ENCODE measurements at places on chromosomes 4 and X.

DNA sequence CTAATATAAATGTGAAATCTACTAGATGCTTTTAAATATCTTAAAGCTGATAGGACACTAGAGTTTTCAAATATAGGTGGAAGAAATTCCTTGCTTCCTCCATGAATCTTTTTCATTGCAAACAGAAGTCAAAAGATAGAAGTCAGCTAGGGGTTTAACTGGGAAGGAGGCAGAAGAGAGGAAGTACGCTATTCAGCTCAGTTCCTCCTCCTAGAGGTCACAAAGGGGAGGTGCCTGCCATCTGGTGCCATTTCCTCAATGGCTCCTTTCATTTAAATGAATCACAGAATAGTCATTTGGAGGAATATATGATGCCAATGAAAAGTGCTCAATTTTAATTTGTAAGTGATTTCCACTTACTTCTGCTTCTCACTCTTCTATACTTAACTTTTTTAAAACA, 8.5 kb downstream of the COL25A1 start:
- DNase-seq, result no peak

GRCh38 chr4:38923746-38924145, 56.1 kb downstream of the FAM114A1 start:
- DNase-seq, result no peak

GRCh38 chr4:61251129-61251528, 51.0 kb downstream of the ADGRL3 start:
- no peak for DNase-seq

GRCh38 chrX:125810856-125811255, 355.2 kb downstream of the DCAF12L2 start:
- no peak for DNase-seq

DNA sequence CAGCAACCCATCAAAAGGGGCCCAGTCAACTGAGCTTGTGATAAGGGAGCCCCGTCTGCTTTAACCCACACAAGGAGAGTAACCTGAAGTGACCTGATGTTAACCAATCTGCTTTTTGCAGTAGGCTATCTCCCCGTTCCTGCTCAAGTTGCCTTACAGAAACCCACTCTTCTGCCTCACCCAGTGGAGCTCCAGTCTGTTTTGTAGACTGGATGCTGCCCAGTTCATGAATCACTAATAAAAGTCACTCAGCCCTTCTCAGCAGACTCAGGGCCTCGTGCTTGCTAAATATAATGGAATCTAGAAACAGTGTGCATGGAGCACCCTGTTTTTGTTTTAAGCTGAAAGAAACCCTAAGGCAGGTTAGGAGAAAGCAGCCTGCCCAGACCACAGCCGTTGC, 312.3 kb downstream of the FBXW7 start:
- DNase-seq, result no peak

DNA sequence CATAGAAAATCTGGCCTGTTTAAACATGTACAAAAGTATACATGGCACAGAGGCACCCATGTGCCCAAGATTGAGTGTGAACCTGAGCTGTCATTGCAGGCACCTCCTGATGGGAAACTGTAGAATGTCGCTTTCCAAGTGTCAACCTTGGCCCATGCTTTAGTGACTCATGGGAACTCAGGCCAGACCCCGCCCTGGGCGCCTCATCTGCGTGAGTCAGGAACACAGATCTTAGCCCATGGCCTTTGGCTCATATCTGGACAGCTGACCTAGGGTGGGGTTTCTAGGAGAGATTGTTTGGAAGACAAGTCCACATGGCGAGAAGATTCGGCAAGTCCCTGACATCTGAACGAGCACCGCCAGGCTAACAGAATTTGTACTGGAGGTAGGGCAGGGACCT, 50.0 kb downstream of the CYTL1 start:
- DNase-seq, result no peak

GRCh38 chr4:1566838-1567518, 117.1 kb downstream of the FAM53A start:
- no peak for DNase-seq

- DNase-seq, result no peak
These were observed 138.7 kb downstream of the ELOVL6 start for GRCh38 chr4:110059556-110060191.

DNA sequence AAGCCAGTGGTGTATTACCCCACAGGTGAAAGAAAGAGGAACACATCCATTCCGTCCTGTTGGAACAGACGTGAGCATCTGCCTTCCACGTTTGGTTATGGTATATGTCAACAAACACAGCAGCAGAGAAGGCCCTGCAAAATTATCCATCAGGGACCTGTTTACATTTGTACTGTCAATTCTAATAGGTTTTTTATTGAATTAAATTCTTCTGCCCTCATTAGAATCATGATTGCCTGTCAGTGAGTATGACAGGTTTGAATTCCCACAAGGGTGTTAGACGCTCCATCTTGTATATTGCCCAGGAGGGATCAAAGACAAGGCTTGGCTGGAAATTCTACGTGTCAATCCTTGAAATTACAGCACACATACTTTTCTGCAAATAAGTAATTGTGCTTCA, 339.9 kb upstream of the NOCT start:
- no peak for DNase-seq

DNA sequence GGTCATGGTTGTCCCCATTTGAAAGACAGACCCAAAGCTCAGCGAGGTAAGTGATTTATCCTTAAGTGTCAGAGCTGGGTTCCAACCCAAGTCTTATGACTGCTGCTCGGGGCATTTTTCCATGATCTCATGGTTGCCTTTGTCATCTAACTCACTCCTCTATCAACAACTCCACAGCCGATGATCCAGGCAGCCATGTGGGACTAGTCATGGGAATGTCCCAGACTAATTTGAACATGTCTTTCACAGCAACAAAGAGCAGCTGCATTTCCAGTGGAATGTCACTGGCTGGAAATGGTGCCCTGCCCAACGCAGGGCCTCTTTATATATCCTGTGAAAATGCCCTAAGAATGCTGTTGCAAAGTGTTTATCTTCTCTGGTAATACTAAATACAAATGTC, 284.8 kb upstream of the PPARGC1A start:
- no peak for DNase-seq

DNA sequence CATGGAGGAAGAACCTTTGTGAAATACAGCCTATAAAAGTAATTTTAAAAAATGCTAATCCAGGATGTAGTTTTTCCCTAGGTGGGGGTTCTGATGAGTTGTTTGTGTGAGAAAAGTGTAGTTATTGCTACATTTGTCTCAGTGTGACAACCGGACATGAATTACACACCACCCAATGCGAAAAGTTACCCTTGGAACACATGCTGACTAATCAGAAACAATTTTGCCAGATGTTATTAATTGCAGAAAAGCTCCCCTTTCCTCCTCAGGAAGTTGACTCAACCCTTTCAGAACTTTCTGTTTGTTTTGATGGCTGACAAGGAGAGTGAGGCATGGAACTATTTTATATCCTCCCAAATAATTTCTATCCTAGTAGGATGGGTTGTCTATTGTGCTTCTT, 38.1 kb upstream of the EDA2R start:
- DNase-seq, result no peak

GRCh38 chr4:77284036-77284435, 127.0 kb downstream of the CCNG2 start:
- no peak for DNase-seq

DNA sequence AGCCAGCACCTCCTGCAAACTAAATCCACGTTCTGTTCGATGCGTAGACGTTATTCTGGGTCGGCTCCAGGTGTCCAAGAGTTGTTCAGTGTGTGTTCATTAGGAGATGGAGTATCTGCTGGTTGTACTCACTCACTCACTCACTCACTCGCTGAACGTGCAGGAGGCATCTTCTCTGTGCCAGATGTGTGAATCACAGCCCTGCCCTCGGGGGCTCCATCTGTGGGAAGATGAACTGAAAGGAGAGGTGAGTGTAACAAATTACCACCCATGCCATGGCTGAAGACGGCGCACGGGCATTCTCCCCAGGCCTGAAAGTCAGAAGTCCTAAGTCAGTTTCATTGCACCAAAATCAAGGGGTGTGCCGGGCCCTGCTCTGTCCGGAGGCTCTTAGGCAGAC, 16.1 kb downstream of the NSG1 start:
- no peak for DNase-seq

GRCh38 chrX:71573590-71573989, 4.6 kb upstream of the GCNA start:
- no peak for DNase-seq

DNA sequence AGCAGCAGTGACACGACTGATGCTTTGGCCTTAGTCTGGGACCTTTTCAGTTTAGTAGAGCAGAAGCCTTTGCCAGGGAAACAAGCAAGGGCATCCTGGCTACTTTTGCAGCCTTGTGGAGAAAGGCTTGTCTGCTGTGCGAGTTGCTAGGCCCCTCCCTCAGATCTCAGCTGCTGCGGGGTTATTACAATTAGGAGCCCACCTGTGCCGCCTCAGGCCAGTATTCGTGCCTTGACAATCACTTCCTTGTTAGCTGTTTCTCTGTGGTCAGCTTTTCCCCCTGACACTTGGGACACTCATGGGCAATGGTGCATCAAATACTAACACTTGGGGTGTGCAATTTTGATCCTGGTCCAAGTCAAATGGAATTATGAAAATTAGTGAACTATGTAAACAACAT, 67.9 kb downstream of the SH2D1A start:
- no peak for DNase-seq

GRCh38 chr4:153142700-153143438, 61.4 kb upstream of the TRIM2 start:
- no peak for DNase-seq

DNA sequence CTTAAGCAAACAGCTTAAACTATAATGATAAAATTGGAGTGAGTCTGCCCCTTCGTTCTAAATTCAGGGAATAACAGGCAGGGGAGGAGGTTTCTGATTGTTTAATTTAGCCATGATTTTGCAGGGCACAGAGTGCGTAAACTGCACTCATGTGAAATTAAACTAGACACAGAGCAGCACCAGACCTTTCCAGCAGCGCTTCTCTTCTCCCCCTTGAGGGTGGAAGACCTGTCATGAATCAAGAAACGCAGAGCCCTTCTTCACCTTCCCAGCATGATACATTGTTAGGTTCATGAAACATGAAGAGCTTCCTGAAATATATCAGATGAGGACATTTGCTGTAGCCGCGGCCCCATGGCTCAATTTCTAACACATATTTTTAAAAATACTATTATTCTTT, 63.1 kb downstream of the FAM114A1 start:
- DNase-seq, result no peak

DNA sequence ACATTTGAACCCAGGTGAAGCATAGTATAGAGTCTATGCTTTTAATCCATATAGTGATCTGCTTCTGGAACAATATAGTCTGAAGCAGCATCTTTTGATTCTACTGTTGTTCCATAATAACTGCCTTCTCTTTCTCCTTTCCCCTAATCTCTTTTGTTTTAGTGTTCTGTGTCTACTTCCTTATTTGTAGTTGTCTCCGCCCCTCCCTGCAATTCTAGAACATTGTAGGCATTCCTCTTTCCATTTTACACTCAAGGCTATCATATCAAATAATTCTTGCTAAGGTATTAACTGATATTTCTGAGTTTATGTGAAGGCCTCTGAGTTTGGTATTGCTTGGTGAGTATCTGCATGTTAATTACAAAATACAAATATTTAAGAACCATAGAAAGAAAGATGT, 11.6 kb downstream of the BLTP1 start:
- DNase-seq, result no peak

GRCh38 chr4:38162240-38162784, 202.1 kb downstream of the PTTG2 start:
- no peak for DNase-seq

DNA sequence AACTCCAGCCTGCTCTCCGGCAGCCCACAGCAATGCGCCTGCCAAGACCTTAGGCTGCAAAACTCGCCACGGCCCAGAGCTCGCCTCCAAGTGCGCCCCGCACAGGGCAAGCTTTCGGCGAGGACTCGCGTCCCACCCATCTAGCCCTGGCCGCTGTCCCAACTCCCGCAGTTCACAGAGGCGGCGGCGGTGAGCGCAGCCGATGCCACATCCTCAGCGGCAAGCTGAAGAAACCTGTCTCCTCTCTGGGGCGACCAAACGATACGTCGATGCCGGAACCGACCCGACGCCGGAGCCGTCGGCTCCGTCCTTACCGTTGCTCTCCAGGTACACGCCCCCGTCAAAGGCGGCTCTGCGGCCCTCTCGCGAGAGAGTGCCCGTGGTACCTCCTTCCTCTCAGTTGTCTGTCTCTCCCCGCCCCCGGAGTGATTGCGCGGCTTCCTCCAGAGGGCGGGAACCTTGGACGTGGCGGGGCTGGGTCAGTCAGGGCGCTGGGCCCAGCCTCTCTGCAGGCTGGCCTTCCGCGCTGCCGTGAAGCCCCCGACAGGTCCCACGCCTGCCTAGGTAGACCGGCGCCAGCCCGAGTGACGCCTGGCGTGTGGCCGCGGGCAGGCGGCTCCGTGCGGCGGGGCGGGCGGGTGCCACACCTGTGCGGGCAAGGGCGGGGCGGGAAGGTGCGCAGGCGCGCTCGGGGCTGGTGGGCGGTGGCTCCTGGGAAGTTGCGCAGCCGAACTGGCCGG, 380 bp upstream of the RAB33B start:
- peak; percentile 89 for DNase-seq

DNA sequence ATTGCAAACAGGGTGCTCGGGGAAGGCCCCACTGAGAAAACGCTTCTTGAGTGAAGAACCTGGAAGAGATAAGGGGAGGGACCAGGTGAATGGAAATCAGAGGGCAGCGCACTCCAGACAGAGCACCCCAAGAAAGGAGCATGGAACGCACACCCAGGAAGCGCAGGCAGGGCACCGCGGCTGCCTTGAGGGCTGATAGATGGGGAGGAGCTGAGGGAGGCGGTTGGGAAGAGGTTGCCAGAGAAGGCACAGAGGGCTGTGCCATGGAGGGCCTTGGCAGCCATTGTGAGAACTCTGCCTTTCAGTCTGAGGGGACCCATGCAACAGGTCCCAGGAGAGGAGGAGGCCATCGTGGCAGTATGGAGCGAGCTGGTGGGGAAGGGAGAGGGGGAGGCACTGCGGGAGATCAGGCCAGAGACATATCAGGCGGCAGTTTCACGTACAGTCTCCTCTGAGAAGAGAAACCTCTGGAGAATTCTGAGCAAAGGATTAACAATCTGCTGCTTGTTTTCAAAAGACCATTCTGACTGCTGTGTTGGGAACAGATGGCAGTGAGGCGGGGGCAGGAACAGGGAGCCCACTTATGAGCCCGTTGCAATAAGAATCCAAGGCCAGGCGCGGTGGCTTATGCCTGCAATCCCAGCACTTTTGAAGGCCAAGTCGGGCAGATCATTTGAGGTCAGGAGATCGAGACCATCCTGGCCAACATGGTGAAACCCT, 83.7 kb downstream of the PCYT1B start:
- DNase-seq, result no peak

- peak; percentile 62 for DNase-seq
These were observed 36.0 kb downstream of the PLAC1 start for GRCh38 chrX:134622056-134622812.

DNA sequence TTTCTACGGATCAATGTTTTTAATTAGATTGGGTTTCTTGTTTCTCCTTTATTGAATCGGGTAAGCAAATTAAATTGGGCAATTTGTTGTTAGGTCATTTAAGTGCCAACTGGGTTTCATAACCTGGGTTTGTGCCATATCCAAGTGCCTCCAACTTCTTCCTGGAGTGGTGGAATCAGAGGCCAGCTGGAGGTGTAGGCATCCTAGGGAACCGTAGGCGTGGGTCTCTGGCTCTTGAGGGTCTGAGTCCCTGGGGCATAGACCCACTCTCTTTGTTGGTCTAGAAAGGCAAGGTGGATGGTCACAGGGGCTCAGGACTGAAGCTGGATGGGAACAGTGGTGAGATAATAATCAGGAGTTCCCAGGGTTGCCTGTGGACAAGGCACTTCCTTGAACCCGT, 18.3 kb downstream of the CNGA2 start:
- no peak for DNase-seq

All from NT2/D1 (cell line).